ENCODE measurements at places on chromosomes 7 and 10.

- DNase-seq = no peak
These were observed 54.5 kb downstream of the ELMO1 start for GRCh38 chr7:37394158-37394557.

GRCh38 chr10:102850025-102850518 lies 4.0 kb upstream of the BORCS7 start:
- no peak for DNase-seq

DNA sequence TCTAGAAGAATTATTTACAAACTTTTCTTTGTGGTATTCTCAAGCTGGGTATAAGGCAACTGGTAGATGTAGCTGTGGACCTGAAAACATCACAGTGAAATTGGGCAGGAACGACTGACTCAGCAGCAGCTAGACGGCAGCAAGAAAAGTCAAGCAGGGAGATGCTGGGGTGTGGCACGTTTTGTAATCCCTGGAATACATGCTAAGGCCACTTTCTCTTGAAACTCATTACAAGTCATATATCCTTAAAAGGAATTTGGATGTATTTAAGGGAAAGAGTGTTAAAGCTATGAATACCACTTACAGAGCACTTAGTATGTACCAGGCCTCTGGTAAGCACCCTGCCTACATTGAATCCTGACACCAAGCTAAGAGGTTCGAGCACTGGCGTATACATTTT lies 17.4 kb downstream of the BEND7 start:
- DNase-seq = no peak

GRCh38 chr10:11191190-11191589 lies 173.5 kb downstream of the CELF2 start:
- no peak for DNase-seq

DNA sequence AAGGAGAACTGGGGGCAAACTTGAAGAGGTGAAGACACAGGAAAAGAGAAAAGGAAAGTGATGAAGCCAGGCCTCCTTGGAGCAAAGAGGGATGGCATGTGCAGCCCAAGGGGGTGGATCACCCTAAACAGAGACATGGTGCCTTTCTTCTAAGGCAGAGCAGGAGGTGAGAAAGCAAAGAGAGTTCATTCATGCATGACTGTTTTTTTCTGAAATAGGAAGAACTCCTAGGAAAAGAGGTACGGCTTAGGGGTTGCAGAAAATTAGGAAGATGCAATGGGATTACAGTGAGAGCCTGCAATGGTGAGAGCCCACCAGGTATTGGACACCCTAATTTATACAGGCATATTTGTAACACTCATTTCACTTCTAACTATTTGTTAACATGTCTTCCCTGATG lies 15.9 kb downstream of the ITGB1 start:
- DNase-seq = no peak
